Progenitor cell of endocrine pancreas (in vitro differentiated cells): ENCODE measurements at places on chromosomes 6 and 20. TPM values are rescaled to one million over a fixed set of nuclear protein-coding genes. Genes with fewer than 3 reads are reported as not detected.

KIZ gene
- total RNA-seq, result 24.8 and 25.9 TPM in 2 replicates

EBF4 gene
- 63.8 and 64.9 TPM in 2 replicates for total RNA-seq

GSS gene
- total RNA-seq, result 71.5 and 72.5 TPM in 2 replicates

BPIFB4 gene
- total RNA-seq, result not detected in 2 replicates

HLA-DPA1 gene
- total RNA-seq, result 0.89 and 1.8 TPM in 2 replicates

DEF6 gene
- 5.7 and 5.9 TPM in 2 replicates for total RNA-seq

ZNF217 gene
- total RNA-seq, result 68.4 and 76.3 TPM in 2 replicates

PI3 gene
- total RNA-seq, result not detected in 2 replicates

DNPH1 gene
- 33.9 and 39.0 TPM in 2 replicates for total RNA-seq

CPNE5 gene
- total RNA-seq, result 0.16 and 0.24 TPM in 2 replicates

MUCL3 gene
- total RNA-seq, result 0.05 TPM in 1 of 2 replicates, not detected in the other

SNRPB gene
- total RNA-seq, result 169 and 180 TPM in 2 replicates

CFB gene
- total RNA-seq, result 3.9 and 4.7 TPM in 2 replicates

NRN1 gene
- total RNA-seq, result not detected in 2 replicates

FILIP1 gene
- total RNA-seq, result 0.31 and 0.73 TPM in 2 replicates

COL21A1 gene
- 16.8 and 20.5 TPM in 2 replicates for total RNA-seq

TREML2 gene
- not detected in 2 replicates for total RNA-seq

C6orf15 gene
- total RNA-seq, result not detected in 2 replicates

SLC32A1 gene
- not detected in 2 replicates for total RNA-seq

POLH gene
- 14.5 and 19.6 TPM in 2 replicates for total RNA-seq

MLN gene
- not detected in 2 replicates for total RNA-seq

FGD2 gene
- total RNA-seq, result not detected in 2 replicates

TRIM31 gene
- not detected in 2 replicates for total RNA-seq

FOXF2 gene
- not detected in 2 replicates for total RNA-seq

APOM gene
- total RNA-seq, result 7.1 and 7.5 TPM in 2 replicates

HCRTR2 gene
- total RNA-seq, result not detected in 2 replicates
